Muscle of back (tissue), 13 donors: ENCODE measurements at places on chromosomes 2 and 18.
A peak's percentile ranks its signal among the peaks of the same experiment; 100 is the strongest.

DNA sequence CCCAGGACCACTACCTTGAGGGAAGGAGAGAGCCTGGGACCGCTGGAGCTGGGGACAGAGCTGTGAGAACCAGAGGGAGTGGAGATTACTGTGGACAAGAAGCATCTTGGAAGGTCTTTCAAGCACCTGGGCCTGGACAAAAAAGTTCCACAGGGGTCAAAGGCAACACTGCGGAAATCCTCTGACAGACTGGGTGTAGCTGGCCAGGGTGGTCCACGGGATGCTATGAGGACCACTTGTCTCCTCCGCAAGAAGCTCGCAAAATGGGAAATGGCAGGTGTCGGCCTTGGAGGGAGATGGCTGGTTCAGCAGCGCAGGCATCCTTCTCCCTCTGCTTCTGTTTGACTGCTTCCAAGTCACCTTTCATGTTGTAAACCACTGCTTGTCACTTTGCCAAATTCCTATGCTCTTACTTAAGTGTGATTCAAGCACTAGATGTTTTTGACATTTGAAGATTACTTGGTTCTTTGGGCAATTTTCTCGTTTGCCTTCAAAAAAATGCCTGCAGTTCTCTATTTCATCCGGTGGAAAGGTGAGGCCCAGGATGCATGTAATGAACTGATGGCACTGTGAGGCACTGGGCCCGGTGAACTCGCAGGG, 27.7 kb downstream of the KLHL29 start:
- DNase-seq = peak; percentile 66

DNA sequence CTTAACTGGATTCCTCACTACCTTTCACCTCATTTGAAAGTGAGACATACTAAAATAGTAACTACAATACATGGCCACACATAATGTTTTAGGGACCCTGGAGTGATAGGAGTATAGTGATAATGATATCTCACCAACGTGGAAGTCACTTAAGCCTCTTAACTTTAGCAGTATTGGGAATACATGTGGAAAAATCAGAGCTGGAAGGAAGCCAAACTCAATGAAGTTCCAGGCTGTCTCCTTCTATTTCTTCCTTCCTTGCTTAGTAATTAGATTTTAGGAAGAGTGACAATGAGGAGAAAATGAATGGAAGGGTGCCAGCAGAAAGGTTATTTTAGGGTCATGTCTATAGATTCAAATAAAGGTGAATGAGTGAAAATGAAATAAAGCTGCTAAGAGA, 387.3 kb downstream of the PLCL1 start:
- DNase-seq = peak; percentile 36

- DNase-seq = no peak
Observed at GRCh38 chr2:214604861-214605260, 194.0 kb downstream of the VWC2L start.

- peak; percentile 48 for DNase-seq
Observed at GRCh38 chr2:60533101-60534051, 20.1 kb downstream of the BCL11A start.

- DNase-seq = no peak
Observed at GRCh38 chr2:112062894-112063293, 7.8 kb downstream of the TMEM87B start.

- DNase-seq = no peak
Observed at GRCh38 chr2:226687641-226688253, 111.9 kb downstream of the IRS1 start.

DNA sequence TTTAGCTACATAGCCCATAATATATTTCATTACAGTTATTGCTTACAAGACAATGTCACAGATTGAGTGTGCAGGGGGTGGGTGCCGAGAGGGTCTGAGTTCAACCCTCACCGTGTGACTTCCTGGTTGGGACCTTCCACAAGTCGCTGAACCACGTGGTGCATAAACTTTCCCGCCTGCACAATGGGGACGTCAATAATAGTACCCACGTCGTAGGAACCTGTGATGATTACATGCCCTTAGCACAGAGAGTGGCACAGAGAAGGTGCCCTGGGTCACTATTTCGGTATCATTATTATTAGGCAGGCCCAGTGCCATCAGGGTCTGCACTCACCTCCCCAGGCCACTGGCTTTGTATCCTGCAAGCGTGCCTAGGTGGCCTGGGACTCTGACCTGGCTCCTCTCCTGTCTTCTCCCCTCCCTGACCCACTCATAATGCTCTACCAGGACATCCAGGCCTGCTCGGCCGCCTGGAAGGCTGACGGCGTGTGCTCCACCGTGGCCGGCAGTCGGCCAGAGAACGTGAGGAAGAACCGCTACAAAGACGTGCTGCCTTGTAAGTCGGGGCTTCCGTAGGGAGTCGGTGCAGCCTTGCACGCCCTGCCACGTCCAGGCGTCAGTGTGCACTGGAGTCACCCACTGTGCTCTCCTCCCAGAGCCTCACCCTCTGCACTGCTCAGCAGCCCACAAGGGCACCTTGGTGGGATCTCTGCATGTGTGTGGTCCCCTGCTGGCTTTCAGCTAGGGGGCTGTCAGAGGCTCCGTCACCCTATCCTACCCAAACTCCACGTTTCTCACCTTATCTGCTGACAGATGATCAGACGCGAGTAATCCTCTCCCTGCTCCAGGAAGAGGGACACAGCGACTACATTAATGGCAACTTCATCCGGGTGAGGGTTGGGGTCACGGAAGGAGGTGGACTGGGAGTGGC, 2.8 kb downstream of the PTPN18 start:
- no peak for DNase-seq

GRCh38 chr2:10204326-10205161, 82.0 kb downstream of the RRM2 start:
- DNase-seq = no peak

- DNase-seq = no peak
Observed at GRCh38 chr2:233466991-233467603, 99.5 kb downstream of the USP40 start.

DNA sequence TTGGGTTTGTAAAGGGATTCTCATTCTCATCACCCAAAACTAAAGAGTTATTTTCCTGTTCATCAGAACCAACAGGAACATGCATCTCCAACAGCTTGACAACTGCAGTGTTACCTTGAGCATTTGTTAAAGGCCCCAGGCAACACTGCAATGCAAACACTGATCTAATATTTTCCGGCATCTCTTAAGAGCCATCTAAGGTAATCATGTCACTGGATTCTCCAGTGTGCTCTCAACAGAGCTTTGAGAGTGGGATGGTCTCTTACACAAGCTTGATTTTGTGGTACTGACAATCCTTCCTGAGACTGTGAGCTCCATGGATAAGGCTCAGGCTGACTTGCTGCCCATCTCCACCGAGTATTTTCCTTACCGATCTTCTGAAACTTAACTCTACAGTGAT, 90.5 kb upstream of the ITGB6 start:
- DNase-seq = no peak

GRCh38 chr18:635171-635570, 22.3 kb upstream of the TYMS start:
- no peak for DNase-seq

DNA sequence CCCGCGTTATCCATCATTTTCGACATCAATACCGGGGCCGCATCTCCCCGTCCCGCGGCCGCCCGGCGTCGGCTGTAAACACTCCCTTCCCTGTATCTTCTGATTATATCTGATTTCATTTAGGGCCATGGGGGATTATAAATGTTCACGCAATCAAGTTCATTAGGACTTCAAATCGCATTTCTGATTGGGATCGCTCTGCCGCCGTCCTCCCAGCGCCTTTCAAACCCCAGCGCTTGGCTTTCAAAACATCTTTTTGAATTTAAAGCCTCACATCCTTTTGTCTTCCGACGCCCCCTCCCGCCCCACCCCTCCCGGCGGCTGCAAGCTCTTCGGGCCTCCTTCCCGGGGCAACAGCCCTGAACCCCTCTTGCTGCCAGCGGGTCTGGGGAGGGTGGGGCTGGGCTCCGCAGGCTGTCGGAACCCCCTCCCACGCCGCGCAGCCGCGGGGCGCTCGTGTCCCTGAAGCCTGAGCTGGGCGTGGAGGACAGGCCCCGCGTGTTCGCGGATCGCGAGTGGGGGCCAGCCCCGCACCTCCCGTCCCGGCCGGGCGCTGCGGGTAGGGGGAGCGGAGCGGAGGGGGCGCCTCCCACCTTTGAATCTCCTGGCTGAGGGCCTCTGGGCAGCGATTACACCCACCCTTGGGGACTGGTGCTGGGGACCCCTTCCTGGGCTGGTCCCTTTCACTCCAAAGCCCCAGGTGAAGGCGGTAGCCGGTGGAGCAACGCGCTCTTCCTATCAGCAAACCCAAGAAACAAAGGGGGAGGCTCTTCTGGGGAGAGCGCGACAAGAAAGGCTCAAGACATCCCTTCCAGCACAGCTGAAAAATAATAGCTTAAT, 11.3 kb upstream of the GBX2 start:
- DNase-seq = no peak

DNA sequence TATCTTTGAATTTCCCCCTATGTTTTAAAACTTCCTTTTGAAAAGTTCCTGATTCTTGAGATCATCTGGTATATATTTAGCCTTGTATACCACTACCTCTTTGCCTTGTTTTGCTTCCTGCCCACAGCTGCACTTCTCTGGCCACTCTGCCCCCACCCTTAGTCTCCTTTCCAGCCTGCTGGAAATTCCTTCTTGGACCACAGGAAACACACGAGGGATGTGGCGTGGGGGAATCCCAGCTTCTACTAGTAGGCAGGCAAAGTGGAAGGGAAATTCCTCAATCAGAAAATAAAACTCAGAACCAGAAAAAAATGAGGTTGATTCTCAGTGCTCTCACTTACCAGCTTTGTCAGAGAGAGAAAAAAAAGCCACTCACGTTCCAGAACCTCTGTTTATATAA, 13.4 kb downstream of the IL18RAP start:
- DNase-seq = no peak

DNA sequence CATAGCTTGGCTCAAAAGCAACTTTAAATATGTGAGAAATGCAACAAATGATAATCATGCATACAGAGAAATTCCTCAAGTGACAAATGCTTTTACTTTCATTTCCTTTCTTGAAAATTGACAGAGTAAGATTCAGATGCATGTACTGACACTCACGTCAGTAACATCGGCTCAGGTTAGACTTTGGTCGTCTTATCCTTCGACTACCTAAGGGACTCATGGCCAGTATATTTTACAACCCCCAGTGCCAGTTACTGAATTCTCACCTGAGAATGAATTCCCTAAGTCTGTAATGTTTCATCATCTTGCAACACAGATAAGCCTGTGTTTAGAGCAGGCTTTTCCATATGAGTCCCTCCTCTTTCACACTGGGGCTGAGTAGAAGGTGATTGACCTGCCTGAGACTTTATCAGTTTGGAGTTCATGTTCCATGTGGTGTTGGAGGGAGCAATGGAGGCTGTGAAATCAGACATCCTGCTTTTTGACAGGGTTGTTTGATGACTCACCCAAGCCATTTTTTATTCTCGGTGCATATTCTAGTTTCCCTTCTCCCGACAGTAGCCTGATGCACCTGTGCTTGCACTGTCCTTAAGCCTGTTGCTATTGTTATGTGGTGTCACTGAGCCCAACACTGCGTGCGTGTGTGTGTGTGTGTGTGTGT, 30.5 kb upstream of the ATP8B1 start:
- DNase-seq = no peak

GRCh38 chr2:232368311-232368731, 10.2 kb upstream of the ALPP start:
- no peak for DNase-seq

DNA sequence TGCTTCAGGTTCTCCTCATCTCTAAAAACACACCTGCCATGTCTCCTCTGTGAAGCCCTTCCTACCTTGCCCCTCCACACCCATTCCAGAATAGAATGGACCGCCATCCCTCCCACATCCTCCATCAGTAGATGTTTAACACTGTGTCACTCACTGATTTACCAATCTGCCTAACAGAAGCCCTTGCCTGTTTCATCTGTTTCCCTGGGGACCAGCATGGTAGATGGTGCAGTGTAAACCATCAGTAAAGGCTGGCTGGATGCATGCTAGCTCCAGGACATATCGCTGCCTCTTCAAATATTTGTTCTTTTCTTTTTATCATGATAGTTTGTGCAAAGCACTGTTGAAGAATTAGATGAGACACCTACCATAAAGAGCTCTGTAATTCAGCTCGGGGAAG, 271.4 kb downstream of the PIEZO2 start:
- no peak for DNase-seq

GRCh38 chr2:220076734-220077133, 449.3 kb downstream of the SLC4A3 start:
- no peak for DNase-seq
